ENCODE measurements at places on chromosomes 2 and 18. TPM values are rescaled to one million over a fixed set of nuclear protein-coding genes. Genes with fewer than 3 reads are reported as not detected.

- no peak for DNase-seq
Measured at GRCh38 chr2:74573747-74574562, 19.4 kb downstream of the DOK1 start.

GRCh38 chr2:214889301-214889700, 79.8 kb upstream of the BARD1 start:
- no peak for DNase-seq

DNA sequence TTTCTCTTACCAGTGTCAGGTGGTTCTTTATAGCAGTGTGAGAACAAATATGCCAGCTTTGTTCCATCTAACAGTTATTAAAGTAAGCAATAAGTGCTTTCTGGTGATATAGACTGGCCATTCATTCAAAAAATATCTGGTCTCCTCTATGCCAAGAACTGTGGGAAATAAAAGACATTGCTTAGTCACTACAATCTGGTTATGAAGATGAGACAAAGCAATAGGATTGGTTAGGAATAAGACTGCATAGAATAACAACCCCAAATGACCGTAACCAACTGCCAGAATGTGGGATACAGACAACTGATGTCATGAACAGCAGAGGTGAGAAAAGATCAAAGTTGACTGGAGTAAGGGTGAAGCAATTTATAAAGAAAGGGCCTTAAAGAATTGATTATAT, 83.8 kb downstream of the MBD2 start:
- no peak for DNase-seq

- DNase-seq = no peak
Measured at GRCh38 chr18:25112821-25113434, 239.0 kb downstream of the ZNF521 start.

DNA sequence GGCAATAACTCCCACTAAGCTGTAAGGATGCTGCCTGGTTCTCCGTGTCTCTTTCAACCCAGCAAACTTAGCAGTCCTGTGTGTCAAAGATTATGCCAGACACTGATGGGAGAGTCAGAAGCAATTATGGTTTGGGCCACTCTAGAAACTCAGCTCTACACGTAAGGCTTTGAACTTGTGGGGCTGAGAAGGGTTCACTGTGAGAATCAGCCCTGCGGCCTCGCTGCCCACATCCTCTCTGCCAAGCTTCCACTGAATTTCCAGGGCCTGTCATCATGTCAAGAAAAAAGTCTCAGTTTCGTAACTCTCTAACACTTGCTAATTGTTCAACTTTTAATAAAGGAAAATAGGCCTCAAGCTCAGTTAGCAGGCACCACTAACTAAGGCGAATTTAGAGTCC, 308.8 kb upstream of the LYPD1 start:
- no peak for DNase-seq

GRCh38 chr18:3664563-3665178, 214.7 kb downstream of the TGIF1 start:
- no peak for DNase-seq

DNA sequence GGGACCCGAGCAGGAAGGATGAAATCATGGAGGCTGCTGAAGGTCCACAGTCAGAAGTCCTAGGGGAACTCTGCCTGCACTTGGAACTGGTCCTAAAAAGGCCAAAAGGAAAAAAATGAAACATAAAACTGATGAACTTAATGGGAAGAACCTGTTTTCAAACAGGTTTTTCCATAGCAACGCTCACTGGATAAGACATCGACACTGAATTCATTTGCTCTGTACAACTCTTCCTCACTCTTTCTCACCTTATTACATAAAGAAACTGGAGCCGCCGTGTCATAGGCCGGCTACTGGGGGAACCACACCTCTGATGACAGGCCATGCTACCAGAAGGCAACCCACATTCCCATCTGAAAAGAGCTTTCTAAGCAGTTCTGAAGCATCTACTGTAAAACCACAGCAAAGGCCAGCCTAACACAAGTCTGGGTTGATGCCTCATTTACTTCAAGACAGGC, 83.6 kb downstream of the FARSB start:
- no peak for DNase-seq

Gene ZSWIM2
- not detected for total RNA-seq

DNA sequence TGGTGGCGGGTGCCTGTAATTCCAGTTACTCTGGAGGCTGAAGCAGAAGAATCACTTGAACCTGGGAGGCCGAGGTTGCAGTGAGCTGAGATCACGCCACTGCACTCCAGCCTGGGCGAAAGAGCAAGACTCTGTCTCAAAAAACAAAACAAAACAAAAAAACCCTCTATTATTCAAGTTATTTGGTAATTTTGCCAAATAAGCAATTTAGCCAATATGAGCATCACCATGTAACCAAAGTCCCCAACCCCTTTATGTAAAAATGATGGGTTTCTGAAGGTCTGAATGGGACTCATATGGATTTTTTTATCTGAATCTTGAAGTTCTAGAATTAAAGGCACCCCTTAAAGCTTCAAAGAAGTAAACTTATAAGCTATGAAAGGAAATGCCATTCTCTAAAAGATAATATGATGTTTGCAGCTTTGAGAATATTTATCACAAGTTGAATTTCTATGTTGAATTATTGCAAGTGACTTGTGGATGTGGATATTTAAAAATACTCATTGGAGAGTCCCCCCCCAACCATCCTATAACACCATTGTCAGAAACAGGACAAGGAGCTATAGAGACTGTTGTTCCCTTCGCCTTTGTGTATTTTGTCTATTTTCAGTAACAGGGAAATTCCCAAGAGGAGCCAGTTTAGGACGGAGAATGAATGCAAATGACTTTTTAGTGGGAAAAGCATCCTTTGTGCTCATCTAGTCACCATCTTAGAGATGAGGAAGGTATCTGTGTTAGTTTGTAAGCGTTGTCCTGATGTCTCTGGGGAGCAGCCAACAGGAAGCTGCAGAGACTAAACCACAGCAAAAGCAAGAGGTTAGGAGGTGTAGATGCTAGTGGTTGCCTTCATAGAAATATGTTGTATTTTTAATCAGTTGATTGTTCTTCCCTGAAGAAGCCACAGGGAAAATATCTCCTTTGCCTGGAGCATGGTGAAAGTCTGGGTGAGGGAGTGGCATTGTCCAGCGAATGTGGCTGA, 68.3 kb downstream of the TET3 start:
- DNase-seq = no peak

DNA sequence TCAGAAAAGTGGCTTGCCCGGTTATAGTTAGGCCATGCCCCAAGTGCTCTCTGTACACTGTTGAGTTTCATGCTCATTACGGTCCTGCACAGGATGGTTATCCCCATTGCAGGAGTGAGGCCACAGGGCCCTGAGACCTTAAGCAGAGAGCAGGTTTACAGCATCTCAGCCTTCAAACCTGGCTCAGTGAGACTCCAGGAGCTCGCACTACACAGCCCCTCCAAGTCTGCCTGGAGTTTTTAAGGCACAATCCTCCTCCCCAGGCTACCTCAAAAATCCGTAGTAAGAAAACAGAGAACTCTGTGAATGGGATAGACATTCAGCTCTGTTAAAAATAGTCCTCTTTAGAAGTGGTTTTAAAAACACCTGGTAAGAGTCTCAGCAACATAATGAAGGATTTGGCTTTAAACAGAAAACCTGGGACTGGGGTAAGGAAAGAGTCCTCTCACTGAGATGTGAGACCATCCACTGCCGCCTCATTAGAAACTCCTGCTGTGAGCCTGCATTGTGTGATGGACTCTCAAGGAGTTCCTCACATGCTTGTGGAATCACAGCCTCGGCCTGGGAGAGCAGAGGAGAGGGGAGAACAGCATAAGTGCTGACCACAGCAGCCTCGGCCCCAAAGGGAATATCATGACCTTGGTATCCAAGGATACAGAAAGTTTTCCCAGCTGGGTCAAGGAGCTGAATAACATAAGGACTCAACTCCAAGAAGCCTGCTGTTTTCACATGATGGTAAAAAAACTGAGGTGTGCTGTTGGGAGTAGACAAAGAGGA, 214.8 kb downstream of the ATAD2B start:
- no peak for DNase-seq

- no peak for DNase-seq
Measured at GRCh38 chr18:825891-826585, 14.0 kb upstream of the YES1 start.

DNA sequence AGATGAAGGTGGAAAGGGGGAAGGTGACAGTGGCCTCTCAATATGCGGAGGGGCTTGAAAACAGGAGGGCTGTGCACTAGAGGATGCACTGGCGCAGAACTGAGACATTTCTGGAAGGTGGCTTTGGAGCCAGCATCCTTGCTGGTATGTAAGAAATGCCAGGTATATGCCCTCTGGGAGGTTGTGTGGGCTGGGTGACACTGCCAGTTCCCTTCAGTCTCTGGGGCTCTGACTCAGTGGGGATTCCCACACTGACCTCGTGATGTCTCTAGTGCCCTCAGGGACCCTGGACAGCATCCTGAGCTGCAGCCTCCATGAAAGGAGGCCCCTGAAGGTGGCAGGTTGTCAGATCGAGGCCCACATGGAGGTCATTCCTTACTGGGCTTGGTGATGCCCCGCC, 74.0 kb downstream of the AGAP1 start:
- DNase-seq = no peak

- no peak for DNase-seq
Measured at GRCh38 chr2:45418532-45418931, 192.5 kb downstream of the SRBD1 start.

Gene ARL4C
- 1.7 TPM for total RNA-seq

- DNase-seq = no peak
Measured at GRCh38 chr2:214587442-214587841, 176.6 kb downstream of the VWC2L start.

Gene ALK
- not detected for total RNA-seq

Gene COL3A1
- total RNA-seq = 180 TPM

Gene ARHGEF33
- 0.38 TPM for total RNA-seq

Gene GLI2
- total RNA-seq = 1.8 TPM
